Stimulated activated CD4-positive, alpha-beta T cell treated with anti-CD3 and anti-CD28 coated beads, Interleukin-1b, Interleukin-23, amount 100 ng/mL, for 1 hour (primary cell): ENCODE measurements at places on chromosomes 12 and 14.

- no peak for DNase-seq
These were observed 195.5 kb downstream of the PAX9 start for GRCh38 chr14:36857136-36857535.

DNA sequence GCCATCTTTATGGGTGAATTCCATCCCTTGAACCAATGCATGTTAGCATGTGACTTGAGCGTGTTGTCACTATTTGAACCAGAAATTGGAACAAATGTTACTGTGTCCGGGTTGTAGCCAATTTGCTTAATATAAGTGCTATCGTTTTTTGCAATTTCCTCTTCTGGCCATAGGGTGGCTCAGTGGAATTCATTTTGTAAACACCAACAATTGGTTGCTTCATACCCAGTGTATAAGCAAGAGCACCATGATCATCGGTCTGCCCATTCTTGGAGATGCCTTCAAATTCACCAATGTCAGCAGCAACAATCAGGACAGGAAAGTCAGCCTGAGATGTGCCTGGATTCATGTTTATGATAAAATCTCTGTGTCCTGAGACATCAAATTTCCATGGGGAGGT, 5.0 kb upstream of the NEDD1 start:
- no peak for DNase-seq

DNA sequence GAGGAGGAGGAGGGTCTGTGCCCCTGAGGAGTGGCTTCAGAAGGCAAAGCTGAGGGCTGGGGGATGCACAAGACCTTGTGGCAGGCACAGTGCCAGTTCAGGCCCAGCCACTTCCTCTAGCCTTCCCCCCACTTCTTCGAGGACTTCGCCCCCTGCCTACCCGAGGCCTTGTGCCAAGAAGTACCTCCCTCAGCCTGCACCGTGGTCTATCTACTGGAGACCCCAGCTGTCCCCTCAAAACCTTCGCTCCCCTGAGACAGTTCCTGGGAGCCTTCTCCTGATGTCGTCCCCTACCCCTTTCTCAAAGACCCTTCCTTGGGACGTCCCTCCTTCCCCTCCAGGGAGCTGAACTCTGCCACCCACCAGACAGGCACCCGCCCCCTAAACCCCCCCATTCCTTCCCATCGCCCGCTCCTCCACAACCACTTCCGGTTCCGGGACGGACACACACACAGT, 604 bp downstream of the ZNF384 start:
- no peak for DNase-seq

- no peak for DNase-seq
These were observed 8.0 kb downstream of the GLIPR1 start for GRCh38 chr12:75488553-75488952.

DNA sequence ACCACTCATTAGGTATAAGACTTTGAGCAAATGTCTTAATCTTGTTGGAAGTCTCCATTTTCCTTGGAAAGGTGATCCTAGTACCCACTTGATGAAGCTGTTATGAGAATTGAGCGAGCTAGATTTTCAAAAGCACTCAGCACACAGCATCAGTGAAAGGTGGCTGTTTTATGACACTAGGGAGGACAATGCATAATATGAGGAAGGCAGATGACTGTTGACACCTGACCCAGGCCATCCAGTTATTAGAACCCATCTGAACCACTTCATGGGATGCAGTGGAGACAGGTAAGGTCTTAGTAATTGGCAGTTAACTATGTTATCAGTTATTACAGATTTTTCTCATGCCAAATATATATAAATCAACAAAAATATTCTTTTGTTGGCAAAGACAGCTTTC, 369.9 kb upstream of the PDE3A start:
- DNase-seq = no peak

GRCh38 chr12:15157269-15157671, 63.9 kb downstream of the RERG start:
- no peak for DNase-seq

DNA sequence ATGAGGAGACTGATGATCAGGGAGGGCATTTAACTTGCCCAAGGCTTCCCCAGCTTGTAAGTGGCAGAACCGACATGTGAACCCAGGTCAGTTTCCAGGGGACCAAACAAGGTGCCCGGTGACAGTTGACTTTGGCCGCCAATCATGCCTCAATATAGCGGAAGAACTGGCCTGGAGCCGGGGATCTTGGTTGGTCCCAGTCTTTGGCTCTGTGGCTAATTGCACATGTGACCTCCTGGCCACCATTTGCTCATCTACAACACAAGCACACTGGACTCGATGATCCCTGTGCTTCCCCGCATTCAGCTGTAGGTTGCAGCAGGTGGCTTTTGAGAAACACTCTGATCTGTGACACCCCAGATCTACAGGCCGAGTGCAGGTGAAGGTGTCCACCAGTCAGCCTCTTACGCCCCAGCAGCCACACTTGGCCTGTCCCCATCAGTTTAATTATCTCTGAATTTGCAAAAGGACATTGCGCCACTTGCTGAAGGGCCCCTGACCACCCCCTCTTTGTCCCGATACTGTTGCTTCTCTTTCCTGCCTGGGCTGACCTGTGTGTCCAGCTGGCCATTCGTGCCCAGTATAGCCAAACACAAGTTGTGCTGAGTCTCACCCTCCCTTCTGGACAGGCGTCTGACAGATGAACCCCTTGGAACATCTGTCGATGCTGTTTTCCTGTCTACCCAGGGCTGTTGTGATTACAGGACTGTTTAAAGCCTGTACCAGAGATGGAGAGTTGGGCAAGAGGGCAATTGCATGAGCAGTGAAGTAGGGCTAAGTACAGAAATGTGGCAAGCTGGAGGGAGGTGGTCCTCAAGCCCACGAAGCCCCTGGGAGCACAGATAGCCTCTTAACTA, 14.1 kb downstream of the ACACB start:
- no peak for DNase-seq

DNA sequence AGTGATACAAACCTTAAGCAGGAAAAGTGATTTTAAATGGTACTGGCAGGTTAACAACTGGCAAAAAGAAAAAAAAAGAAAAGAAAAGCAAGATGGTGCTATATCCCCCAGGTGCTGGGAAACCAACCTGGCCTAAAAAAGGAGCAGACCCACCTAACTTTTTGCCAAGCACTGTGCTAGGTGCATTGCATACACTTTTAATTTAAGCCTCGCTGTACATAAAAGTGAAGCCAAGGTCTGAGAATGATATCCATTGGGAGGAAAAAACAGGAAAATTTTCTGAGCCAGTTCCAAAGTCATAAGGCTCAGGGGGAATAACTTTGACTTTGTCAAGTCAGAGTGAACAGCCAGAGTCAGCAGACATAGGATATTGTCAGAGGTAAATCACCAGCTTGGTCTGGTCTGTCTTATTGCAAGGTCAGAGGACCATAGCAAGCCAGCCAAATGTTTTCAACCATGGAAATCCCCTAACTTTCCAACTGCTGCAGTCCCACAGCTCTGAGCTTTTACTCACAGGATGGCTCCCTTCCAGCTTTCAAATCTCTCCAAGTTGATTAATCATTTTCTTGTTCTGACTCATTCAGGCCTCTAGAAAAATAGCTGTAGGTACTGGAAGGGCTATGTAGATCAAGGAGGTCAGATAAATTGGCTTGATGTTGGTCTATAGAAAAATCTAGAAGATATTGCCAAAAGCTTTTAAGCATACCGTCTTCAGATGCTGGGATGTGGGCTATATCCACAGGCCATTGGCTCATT, 412.9 kb downstream of the RAD51B start:
- no peak for DNase-seq

GRCh38 chr12:92098594-92099380, 46.9 kb downstream of the BTG1 start:
- DNase-seq = no peak

- no peak for DNase-seq
These were observed 90.8 kb downstream of the EPS8 start for GRCh38 chr12:15698377-15698871.

DNA sequence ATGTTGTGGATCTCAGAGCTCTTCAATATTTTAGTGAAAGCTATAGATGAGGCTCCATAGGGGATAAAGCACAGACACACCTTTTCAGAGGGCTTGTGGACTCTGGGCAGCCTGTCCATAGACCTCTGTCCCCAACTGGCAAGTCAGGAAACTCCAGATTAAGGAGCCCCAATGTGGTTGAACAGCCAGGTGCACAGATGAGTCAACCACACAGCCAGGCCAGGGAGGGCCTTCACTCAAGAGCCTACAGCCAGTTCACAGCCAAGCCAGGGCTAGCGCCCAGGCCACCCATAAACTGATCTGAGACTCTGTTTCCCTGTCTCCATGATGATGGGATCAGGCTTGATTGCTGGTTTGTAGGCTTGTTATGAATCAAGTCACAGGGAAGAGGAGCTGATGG, 1.0 kb upstream of the BDKRB2 start:
- no peak for DNase-seq

- DNase-seq = no peak
These were observed 439.1 kb downstream of the FOXG1 start for GRCh38 chr14:29205658-29206057.
